ENCODE measurements at places on chromosomes 3 and 15.
A peak's percentile ranks its signal among the peaks of the same experiment; 100 is the strongest.

DNA sequence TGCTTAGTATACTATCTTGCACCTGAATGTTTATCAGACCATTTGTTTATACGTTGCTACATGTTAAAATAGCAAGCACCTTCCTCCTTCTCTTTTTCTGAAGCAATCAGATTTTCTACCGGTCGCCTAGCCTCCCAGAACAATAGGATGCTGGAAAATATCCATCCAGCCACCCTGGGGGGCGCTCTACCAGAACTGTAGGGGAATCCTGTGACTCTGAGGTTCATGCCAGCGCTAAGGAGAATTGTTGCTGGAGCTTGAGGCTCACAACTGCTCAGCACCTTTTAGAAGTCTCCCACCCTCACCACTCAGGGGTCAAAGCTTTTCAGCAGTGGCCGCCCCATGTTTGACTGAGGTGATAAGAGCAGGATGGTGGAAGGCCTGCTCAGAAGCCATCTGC is 27.5 kb downstream of the SQOR start:
- DNase-seq = no peak

- no peak for DNase-seq
These were observed 233.9 kb downstream of the BBX start for GRCh38 chr3:107756649-107757048.

DNA sequence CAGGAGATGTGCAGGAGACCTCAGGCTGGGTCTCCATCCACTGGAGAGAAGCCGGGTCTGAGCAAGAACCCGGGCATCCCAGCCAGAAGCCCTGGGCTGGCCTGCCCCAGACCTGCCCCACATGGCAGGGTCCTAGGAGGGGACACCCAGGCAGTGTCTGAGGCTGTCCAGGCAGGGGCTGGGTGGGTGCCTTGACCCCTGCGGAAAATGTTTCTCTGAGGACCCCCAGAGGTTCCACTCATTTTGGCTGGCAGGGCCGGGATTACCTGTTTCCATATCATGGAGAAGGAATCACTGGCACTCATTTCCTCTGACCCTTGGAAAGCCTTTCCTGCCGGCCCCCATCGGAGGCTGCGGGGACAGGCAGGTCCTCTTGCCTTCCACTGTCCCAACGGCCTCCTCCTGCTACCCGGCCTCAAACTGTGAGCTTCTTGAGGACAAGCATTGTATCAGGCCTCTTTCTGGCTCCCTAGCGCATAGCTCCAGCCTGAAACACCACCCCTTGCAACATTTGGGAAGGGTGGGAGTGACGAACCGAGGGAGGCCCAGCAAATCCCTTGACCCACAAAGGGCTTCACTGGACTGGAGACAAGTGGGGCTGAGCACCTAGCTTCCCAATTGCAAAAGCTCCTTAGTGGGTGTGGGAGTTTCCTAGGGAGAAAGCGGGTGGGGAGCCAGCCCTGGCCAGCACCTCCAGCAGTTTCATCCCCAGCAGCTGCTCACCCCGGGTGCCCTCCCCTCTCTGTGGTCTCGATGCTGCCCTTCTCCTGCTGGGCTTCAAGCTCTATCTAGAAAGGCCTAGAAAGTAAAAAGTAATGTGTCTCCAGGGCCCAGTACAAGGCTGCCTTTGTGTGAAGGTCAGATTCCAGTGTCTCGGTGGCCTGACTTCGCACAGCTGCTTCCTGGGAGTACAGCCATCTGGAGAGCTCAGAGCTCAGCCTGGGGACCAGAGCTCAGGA is 29.7 kb downstream of the ACSBG1 start:
- DNase-seq = no peak

DNA sequence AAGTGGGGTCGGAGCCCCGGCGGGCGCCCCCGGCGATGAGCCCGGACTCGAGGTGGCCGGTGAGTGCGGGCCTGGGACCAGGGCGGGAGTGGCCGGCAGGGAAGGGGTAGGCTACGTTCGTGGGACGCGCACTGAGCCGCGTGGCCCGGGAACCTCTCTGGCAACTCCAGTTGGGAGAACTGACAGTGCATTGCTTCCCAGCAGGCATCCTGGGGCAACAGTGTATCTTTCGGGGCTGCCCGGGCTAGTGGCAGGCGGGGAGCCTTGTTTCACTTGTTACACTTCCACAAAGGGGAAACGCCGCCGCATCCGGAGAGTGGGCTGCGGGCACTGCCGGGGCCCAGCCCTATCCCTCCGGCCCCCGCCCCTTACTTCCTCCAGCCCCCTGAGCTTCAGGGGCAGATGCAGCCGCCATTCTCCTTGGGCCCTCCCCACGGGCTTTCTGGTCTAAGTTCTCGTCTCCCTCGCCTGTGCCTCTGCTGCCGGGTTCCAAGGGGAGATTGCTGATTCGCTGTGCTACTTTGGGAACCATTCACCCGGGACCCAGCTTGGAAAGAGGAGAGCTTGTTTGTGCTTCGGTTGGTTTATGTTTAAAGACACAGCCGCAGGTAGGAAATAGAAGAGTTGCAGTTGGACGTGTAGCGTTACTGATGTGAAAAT is 675 bp downstream of the BRPF1 start:
- no peak for DNase-seq

DNA sequence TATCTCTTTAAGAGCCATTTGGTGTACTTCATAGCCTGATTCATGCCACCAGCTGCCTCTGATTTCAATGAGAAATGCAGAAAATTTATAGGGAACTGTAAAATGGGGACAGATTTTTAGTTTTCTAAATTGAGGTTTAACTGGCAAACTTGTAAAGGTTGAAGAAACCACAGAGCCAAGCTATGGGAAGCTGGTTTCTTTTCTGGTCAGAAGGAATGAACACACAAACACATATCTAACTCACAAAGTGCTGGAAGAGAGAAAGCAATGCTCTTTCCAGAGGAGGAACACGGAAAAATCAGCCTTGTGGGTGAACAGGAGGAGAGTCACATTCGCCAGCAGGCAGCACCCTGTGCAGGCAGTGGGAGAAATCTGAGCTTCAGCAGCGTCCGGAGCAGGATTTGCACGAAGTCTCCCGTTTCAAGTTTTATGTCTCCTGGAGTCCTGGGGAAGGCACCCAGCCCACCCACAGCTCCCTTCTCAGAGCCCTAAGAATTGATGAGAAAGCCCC is 481 bp downstream of the MASP1 start:
- no peak for DNase-seq

DNA sequence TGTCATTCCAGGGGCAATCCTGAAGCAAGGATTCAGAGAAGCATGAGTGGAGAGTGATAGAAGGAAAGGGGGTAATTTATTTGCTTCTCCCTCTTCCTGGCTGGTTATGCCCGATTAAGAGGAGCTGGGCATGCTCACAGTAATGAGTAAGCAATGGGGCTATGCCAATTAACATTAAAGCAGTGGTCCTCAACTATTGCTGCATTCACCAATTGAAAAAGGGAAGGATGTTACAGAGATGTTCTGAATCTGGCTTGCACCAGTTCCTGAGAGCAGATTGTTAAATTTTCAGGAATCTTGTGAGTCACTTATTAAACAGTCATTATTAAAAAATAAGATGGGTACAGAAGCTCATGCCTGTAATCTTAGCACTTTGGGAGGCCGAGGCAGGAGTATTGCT is 85.9 kb upstream of the ZBTB20 start:
- no peak for DNase-seq

DNA sequence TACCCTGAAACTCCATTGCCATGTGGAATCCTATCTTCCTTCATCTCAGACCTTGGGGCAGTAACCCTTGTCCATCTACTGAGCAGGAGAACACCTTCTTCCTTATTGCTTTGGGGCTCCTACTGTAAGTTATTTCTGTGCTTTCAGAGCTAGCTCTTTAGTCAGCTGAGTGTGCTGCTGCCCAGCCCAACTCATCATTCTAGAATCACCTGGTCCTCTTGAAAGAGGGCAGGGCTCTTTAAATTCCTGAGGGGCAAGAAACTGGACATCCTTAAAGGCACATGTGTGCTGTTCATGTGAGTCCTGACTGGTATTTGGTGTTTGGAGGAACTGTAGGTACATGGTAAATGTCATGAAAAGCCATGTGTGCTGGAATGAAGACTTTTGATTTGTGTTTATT is 140.9 kb downstream of the ARNT2 start:
- DNase-seq = no peak

DNA sequence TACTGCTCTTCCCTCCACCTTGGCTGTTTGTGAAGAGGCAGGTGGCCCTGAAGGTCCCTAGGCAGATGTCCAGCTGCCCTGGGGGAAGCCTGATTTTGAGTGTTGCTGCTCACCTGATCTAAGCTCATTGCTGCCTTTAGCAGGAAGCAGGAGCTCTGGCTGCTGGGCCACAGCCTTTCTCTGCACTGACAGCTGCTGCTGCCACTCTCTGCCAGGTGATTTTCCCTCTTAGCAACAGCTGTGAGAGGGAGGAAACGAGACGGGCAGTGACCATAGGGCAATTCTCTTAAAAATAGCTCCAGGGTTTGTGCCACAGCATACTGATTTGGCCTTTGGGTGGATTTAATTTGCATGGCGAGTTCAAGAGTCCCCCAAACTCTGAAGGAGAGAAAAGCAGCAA is 415.8 kb upstream of the SEMA6D start:
- no peak for DNase-seq

GRCh38 chr15:73918784-73919183 is 7.5 kb upstream of the LOXL1 start:
- no peak for DNase-seq

- DNase-seq = peak; percentile 79
These were observed 165.7 kb downstream of the GAP43 start for GRCh38 chr3:115788921-115789470.

GRCh38 chr3:21392526-21392925 is 358.5 kb downstream of the ZNF385D start:
- DNase-seq = no peak

DNA sequence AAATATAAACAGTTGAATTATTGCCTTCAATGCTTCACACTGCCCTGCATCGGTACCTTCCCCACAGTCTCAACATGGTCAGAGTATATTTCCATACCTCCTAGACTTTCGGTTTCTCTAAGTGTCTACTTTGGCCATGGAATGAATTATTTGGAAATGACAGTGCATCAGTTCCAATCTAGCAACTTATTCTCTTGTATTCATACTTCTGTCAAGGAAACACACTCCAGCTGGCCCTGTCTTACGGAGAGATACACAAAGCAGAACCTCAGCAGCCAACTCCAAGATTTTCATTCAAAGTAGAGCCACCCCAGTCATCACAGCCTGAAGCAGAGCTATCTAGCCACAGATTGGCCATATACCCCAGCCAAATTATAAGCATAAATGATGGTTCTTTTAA is 518.4 kb upstream of the UBE2E2 start:
- no peak for DNase-seq

Data from MCF 10A (cell line).